ENCODE measurements at places on chromosomes 12 and 14.

DNA sequence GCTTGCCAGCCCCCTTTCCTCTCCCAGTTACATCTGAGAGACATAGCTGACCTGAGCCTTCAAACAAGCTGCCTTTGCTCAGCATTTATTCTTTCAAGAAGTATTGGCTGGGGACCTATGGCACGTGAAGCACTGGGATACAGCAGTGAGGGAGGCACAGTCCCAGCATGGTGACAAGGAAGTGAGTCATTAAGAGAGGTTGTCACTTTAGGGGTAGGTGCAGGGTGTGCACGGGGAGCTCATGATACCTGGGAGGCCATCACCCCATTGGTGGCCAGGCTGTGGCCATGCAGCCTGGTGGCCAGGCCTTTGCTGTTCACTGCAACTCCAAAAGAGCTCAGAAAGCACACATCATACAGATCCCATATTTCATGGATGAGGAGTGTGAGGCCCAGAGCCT lies 5.7 kb upstream of the KRT75 start:
- no peak for DNase-seq

DNA sequence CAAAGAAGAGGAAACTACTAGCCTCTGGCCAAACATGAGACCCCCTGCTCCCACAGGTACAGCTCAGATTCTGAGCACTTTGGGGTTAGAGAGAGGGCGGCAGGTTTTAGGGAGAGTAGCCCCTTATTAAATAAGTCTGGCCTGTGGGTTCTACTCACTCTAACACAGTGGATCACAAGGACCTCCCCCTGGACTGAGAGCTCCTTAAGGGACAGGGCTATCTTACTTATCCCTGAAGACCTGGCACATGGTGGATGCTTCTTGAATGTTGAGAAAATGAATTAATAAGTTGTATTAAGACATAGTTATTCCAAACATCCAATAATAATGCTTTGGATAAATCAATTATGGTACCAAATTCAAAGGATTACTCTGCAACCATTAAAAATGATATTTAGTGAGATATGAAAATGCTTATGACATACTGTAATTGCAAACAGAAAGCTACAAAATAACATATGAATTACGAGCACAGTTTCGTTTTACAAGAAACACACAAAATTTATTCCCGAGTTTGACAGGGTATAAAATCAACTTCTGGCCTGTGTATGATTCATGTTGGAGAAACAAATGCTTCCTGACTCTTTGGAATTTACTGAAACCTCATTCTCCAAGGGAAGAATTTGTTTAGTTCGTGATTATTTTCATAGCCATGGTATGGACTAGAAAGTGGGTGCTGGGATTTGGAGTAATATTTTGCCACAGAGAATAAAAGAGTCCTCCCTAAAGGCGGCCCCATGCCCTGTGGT lies 59.3 kb upstream of the BDKRB2 start:
- DNase-seq = no peak

GRCh38 chr12:118813778-118814357 lies 167.5 kb upstream of the SRRM4 start:
- DNase-seq = no peak

- DNase-seq = no peak
Measured at GRCh38 chr12:106108185-106108835, 30.4 kb downstream of the NUAK1 start.

GRCh38 chr14:61342486-61342885 lies 21.1 kb downstream of the PRKCH start:
- DNase-seq = peak; percentile 86

DNA sequence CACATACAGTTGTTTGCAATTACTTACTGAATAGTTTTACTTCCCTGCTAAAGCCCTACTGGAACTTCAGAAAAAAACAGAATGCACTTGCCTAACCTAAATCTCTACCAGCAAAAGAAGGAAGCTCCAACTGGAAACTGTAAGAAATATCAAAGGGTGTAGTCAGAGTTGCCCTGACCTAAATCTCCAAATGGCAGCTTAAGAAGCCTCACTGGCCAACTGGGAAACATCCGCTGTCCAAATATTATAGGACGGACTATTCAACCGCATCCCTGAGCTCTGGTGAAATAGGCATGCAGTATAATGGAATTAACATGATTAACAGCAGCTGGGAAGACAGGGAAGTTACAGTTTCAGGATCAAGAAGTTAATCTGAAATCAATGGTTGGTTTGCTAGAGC lies 24.3 kb downstream of the ANAPC7 start:
- DNase-seq = no peak

GRCh38 chr12:115709540-115710011 lies 567.9 kb downstream of the MED13L start:
- no peak for DNase-seq

- DNase-seq = no peak
Measured at GRCh38 chr14:52325630-52326029, 11.5 kb downstream of the PTGER2 start.

GRCh38 chr12:64187370-64187769 lies 34.7 kb downstream of the KICS2 start:
- DNase-seq = no peak

- DNase-seq = no peak
Measured at GRCh38 chr12:115962216-115962615, 315.3 kb downstream of the MED13L start.

- no peak for DNase-seq
Measured at GRCh38 chr12:20439626-20440025, 71.3 kb downstream of the PDE3A start.

DNA sequence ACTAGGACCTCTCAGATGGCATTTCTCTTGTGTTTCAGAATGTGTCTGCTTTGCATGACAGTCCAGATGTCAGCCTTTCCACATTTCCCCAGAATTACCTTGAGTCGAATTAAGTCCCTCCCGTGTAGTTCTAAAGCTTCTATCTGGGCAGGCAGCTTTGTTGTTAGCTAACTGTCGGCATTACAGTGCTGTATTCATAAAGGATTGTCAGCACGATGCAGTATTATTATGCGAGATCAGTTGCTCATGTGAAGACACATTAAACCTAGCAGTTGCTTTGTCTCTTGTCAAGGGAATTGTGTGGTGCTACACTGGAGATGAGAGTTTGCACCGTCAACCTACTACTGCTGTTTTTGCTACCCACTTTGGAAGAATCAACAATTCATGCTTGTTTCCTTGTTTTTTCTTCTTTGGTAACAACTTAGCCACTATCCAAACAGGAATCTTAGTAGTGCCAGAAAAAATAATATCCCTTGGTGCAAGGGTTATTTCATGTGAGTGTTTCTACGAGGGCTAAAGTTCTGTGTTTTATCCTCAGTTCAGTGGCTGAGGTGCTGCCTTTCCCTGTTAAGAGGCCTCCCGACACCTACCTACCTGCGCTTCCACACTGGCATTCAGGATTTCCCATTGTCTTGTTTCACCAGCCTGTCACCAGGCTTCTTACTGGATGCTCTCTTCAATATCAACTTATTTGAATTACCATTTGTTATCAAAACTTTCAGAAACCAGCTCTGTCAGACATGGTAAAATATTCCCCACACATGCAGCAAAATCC lies 297.9 kb upstream of the G2E3 start:
- no peak for DNase-seq

- DNase-seq = no peak
Measured at GRCh38 chr12:103494051-103494733, 1.6 kb downstream of the C12orf42 start.

GRCh38 chr12:34217660-34218059 lies 195.4 kb downstream of the ALG10 start:
- no peak for DNase-seq

DNA sequence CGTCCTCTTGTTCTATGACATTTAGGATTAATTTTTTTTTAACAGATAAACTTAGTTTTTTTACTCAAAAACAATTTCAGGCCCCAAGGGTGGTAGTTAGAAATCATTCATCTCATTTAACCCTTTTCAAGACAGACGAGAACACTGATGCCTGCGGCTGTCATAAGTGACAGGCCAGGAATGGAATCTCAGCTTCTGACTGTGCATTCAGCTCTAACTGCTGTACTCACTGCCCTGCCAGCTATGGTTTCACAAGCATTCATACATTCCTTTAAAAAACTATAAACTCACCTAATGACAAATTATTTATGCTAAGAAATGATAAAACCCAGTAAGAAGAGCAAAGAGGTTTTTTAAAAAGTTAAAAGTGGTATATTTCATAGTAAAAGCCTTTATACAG lies 8.8 kb downstream of the DENND5B start:
- no peak for DNase-seq

DNA sequence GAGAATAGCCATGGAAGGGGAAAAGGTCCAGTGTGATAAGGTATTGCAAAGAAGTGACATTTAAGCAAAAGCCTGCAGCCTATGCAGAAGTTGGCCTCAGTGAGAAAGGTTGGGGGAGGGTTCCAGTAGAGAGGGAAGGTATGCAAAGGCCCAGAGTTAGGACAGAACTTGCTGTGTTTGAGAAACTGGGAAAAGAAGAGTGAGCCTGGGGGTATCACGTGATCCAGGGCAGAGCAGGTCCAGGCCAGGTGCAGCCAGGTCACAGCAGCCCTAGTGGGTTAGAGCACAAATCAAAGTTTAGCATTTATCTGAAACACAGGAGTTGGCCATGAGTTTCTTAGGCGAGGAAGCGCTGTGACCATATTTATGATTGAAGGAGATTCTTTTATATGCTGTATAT lies 1.6 kb downstream of the SERPINA5 start:
- no peak for DNase-seq

DNA sequence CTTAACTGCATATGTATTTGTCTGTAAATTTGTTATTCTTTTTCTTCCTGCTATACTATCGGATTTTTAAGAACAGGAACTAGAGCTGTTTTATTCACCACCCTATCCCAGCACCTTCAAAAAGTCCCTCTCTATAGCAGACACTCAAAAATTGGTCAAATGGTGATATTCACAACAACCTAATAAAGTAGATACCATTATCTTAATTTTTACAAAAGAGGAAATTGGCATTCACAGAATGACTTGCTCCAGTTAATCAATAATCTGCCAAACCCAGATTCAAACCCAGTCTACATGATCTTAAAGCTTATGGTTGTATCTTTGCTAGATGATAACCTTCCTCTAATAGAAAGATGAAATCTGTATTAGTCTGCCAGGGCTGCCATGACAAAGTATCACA lies 426.6 kb downstream of the EGLN3 start:
- DNase-seq = no peak

DNA sequence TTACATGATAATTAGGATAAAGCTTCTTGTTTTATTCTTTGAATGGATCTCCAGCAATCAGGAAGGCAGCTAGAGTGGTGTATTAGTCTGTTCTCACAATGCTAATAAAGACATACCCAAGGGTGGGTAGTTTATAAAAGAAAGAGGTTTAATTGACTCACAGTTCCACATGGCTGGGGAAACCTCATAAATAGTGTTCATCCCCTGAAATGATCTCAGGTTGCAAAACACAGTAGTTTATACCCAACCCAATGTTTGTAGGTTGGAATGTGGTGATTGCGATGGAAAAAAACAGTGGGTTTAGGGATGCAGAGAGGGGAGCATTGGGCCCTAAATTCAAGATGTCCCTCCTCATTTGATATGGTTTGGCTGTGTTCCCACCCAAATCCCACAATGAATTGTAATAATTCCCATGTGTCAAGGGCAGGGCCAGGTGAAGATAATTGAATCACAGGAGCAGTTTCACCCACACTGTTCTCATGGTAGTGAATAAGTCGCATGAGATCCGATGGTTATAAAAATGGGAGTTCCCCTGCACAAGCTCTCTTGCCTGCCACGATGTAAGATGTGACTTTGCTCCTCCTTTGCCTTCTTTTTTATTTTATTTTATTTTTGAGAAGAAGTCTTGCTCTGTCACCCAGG lies 11.5 kb downstream of the MUCL1 start:
- peak; percentile 42 for DNase-seq

- DNase-seq = no peak
Measured at GRCh38 chr12:79886917-79887519, 47.9 kb downstream of the PPP1R12A start.

GRCh38 chr12:19018302-19018970 lies 111.1 kb upstream of the PLEKHA5 start:
- DNase-seq = no peak

DNA sequence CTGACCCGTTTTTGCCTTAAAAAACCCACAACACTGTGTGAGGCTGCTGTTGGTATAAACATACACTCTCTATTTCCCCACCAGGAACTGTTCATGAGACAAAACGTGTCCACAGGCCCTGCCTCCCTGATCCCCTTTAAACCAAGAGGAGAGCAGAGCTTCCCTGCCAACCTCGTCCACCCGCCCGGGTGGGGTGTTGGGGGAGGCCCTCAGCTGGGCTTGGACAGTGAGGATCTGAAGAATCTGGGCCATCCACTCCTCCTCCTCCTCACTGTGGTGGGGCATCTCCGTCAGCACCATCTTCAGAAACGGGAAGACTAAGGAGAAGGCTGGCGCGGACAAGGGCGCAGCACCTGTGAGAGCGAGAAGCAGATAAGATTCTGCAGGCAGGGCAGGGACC lies 36.8 kb downstream of the GCN1 start:
- no peak for DNase-seq

DNA sequence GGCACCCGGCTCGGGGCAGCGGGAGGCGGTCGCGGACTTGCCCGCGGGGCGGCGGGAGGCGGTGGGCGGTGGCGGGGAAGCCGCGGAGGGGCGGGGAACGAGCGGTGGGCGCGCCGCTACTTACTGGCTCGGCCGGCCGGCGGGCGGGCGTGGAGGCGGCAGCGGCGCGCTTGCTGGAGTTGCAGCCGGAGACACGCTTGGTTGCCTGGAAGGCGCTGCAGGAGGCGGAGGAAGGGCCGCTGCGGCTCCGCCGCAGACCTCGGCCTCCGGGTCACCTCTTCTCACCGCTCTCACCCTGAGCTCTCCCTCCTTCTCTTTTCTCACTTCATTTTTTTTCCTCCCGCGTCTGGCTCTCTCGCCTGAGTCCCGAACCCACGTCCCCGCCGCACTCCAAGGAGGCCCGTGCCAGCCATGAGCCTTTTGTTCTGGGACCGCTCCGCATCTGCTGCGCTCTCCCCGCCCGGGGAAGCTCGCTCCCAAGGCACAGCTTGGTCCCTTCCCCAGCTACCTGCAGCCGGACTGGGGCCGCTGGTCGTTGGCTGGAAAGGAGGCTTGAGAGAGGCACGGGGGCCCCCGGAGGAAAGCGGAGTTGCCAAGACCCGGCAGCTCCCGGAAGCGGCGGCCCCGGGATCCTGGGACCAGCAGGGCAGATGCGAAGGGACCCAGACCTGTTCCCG lies 592 bp upstream of the KCNK10 start:
- no peak for DNase-seq

DNA sequence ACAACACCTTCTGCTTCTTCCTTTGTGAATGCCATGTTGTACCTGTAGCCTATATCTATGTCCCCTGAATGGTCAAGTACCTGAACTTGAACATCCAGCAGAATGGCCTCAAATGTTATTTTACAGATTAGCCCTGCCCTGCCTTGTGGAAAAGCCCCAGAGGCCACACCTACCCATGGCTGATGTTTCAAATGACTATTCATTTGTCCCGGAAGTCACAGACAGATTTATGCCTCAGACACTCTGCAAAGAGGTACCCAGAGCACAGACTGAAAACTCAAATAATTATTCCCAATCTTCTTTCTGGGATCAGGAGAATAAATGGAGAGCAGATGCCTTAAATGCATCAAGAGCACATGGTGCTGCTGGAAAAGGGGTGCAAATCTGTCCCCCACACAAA lies 13.0 kb upstream of the DPF3 start:
- no peak for DNase-seq
